ENCODE measurements at places on chromosomes 5 and 9. TPM values are rescaled to one million over a fixed set of nuclear protein-coding genes. Genes with fewer than 3 reads are reported as not detected.

The TEK gene
- total RNA-seq = 2.4 TPM

The CTXN3 gene
- not detected for total RNA-seq

The SH3PXD2B gene
- total RNA-seq = 33.2 TPM

The EXOSC2 gene
- total RNA-seq = 15.8 TPM

The PCDH12 gene
- total RNA-seq = not detected

The NDUFAF2 gene
- 11.9 TPM for total RNA-seq

The PPP2R2B gene
- under 0.01 TPM for total RNA-seq

The FBN2 gene
- total RNA-seq = 194 TPM

The ZNF483 gene
- 0.79 TPM for total RNA-seq

The FBXL7 gene
- 7.9 TPM for total RNA-seq

The MEF2C gene
- total RNA-seq = 0.22 TPM

The MEIKIN gene
- total RNA-seq = 0.54 TPM

The PTPRD gene
- total RNA-seq = 88.3 TPM

The ZFP37 gene
- 0.33 TPM for total RNA-seq

The CAMK2A gene
- total RNA-seq = 0.79 TPM

The ADGRV1 gene
- 0.39 TPM for total RNA-seq

The LCN15 gene
- not detected for total RNA-seq

The CBY3 gene
- total RNA-seq = not detected

The ARHGEF28 gene
- 0.33 TPM for total RNA-seq

The ITGA2 gene
- 39.6 TPM for total RNA-seq

The GPX8 gene
- 101 TPM for total RNA-seq

The PCSK5 gene
- 8.2 TPM for total RNA-seq

The MLANA gene
- not detected for total RNA-seq

The DOCK2 gene
- total RNA-seq = 1.2 TPM

The SLC12A7 gene
- total RNA-seq = 1.4 TPM

The TAF1L gene
- total RNA-seq = not detected

The KIF27 gene
- total RNA-seq = 5.5 TPM

The RAB14 gene
- 26.7 TPM for total RNA-seq

The RNF183 gene
- not detected for total RNA-seq

The OLFML2A gene
- 14.9 TPM for total RNA-seq

The RAB3C gene
- total RNA-seq = under 0.01 TPM

The ORM2 gene
- not detected for total RNA-seq

The CCNJL gene
- total RNA-seq = under 0.01 TPM

The TEX10 gene
- total RNA-seq = 37.2 TPM

The IFNA7 gene
- not detected for total RNA-seq

The PCDHGC5 gene
- 1.6 TPM for total RNA-seq

The ADAMTS16 gene
- under 0.01 TPM for total RNA-seq

The ASPN gene
- not detected for total RNA-seq

The SLC44A1 gene
- total RNA-seq = 50.4 TPM

The HINT1 gene
- total RNA-seq = 130 TPM

The PCDHA7 gene
- 0.54 TPM for total RNA-seq

The AP3B1 gene
- 69.6 TPM for total RNA-seq

The AJM1 gene
- 1.2 TPM for total RNA-seq
